ENCODE measurements at places on chromosomes 12 and 14. TPM values are rescaled to one million over a fixed set of nuclear protein-coding genes. Genes with fewer than 3 reads are reported as not detected.

The DYRK4 gene
- 24.4 TPM for total RNA-seq

The PTGER2 gene
- 112 TPM for total RNA-seq

The FGF6 gene
- total RNA-seq: not detected

The ANG gene
- total RNA-seq: 5.5 TPM

The AICDA gene
- total RNA-seq: not detected

The TAS2R43 gene
- 0.63 TPM for total RNA-seq

DNA sequence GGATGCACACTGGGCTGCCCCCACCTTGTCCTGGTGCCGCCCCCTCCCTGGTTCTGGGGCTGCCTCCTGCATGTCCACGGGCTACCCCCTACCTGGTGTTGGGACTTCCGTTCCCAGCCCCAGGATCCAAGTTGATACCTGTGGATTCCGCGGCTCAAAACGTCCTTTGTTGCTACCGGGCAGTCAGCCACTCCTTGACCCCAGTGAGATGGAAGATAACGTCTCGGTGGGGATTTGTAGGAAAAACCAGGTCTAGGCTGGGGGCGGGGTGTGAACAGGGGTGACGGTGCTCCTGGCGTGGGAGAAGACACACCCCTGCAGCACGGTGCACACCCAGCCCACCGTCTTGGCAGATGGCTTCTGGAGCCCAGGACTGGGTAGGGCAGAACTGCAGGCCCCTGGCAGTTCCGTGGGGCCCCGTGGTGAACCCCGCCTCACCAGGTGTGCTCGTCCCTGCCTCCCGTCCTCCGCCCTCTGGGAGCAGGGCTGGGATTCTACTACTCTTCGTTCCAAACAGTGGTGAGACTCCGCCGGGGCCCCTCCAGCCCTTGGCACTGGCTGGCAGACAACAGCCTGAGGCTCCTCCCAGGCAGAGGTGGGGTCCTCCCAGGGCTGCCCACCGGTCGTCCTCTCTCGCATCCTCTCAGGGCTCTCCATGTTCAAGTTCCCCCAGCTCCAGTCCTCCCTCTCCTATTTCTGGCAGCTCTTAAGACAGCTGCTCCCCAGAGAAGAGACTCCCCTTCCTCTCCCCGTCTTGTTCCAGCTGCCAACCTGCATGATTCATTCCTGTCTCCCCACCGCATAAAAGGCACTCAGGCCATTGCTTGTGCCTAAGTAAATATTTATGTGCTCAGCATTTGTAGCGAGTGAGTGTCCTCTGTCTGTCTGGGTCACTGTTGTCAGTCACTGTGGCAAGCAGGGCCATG lies 75.5 kb downstream of the FBXL14 start:
- no peak overlapping the region for H3K4me3 ChIP-seq
- H3K36me3 ChIP-seq: no peaks in the 10 kb centered on the region

DNA sequence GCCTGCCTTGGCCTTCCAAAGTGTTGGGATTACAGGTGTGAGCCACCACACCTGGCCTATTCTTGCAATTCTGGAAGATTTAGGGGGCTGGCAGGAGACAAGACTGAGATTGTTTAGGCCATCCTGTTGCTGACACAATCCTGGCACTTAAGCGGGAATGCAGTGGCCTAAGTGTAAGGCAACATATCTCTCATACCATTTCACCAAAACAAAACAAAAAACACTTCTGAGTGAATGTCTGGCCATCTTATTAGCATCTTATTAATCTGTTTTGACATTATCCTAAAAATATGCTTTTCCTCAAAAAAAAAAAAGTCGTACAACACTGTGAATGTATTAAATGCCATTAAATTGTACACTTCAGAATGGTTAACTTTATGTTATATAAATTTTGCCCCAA lies 67.6 kb downstream of the DENND5B start:
- peaks cover 17% of the 10 kb centered on the region for H3K27me3 ChIP-seq
- peaks cover 2% of the 10 kb centered on the region for H3K4me1 ChIP-seq
- no peak overlapping the region for H3K27ac ChIP-seq
- no peak for DNase-seq
- H3K36me3 ChIP-seq: no peaks in the 10 kb centered on the region
- no peak overlapping the region for H3K4me3 ChIP-seq

DNA sequence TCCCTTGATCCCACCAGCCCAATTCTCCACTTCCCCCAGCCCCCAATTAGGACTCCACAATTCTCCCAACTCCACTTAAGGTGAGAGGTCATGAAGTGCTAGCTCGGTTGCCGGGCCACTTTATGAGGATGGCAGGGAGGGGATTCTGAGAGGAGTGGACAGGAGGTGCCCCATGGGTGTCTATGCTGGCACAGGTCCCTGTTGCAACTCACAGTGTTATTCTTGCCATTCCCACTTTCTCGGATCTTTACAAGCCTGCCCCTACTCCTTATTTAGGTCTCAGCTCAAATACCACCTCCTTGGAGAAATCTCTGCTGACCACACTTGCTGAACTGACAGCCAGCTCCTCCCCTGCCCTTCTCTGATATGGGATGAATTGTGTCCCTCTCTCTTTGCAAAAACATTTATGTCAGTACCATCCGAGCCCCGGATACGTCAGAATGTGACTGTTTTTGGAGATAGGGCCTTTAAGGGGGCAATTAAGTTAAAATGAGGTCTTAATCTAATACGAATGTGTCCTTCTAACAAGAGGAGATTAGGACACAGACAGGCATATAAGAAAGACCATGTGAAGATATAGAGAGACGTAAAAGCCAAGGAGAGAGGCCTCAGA lies 4.2 kb upstream of the LGALS3 start:
- DNase-seq: no peak
- H3K27me3 ChIP-seq: peaks cover 15% of the 10 kb centered on the region
- H3K4me3 ChIP-seq: no peak overlapping the region
- peaks cover 39% of the 10 kb centered on the region for H3K4me1 ChIP-seq

DNA sequence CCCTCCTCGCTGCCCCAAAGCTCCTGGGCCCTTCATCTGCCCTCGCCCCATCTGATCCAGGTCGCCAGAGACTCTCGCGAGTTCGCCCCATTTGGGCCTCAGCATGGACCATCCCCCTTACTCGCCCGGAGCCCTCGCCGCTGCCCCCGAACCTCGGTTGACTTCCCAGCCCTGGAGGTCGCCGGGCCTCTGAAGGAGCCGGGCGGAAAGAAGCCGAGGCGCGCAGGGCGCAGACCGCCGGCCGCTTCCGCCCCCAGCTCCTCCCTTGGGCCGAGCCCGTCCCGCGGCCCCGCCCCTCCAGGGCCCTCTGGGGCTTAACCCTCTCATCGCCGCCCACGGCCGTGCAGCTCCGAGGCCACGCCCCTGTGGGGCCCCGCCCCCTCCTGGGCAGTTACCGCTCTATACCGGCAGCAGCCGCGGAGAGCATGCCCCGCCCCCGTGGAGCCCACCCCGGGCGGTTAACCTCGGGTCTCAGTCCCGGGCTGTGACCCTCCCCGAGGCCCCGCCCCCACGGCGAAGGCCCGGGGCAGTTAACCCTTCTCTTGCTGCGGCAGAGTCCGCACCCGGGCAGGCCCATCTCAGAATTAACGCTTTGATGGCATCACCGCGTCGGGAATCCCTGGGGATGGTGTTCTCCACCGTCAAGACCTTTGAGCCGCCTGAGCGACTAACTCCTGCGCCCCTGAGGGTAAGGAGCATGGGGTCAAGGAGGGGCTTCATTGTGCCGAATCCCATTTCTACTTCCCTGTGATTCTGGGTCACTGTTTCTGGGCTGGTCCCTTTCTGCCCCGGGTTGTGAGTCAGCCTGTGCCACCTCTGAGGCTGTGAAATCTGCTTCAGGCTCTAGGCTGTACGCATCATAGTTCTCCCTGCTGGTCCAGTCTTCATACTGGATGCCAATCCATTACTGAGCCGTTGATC lies at the start of gene SPSB2:
SPSB2 (minus strand) TSS at position 210 of the 921 bp plus-strand sequence. CDS start 402 bp downstream, outside the sequence.
- H3K36me3 ChIP-seq: peaks cover 58% of the 10 kb centered on the region
- H3K27ac ChIP-seq: peak within 1 kb of the TSS; percentile 90
- peak; percentile 99 for DNase-seq
- H3K4me1 ChIP-seq: peaks cover 61% of the 10 kb centered on the region
- no peaks in the 10 kb centered on the region for H3K27me3 ChIP-seq

- peaks cover 17% of the 10 kb centered on the region for H3K36me3 ChIP-seq
- peak overlapping the region; percentile 58 for H3K27ac ChIP-seq
- peak overlapping the region; percentile 87 for H3K4me3 ChIP-seq
Measured at GRCh38 chr14:60249321-60250256, 568 bp downstream of the PPM1A start.

DNA sequence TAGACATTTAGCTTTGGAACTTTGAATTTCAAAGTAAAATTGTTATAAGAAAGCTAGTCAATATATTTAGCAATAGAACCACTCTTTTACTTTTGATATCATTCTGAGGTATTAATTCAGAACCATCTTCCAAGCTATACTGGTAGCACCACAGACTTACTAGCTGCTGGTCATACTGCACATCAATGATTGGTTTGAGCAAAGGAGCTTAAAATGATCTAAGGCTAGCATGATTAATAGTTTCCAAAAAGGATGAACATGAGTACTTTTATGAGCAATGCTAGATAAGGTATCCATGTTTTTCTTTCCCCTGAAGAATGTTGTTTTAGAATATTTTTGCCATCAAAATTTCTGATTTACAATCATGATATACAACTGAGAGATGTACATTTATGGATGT lies 17.2 kb downstream of the CNIH1 start:
- no peak overlapping the region for H3K27ac ChIP-seq
- no peak overlapping the region for H3K4me3 ChIP-seq
- no peaks in the 10 kb centered on the region for H3K27me3 ChIP-seq
- H3K4me1 ChIP-seq: no peaks in the 10 kb centered on the region

DNA sequence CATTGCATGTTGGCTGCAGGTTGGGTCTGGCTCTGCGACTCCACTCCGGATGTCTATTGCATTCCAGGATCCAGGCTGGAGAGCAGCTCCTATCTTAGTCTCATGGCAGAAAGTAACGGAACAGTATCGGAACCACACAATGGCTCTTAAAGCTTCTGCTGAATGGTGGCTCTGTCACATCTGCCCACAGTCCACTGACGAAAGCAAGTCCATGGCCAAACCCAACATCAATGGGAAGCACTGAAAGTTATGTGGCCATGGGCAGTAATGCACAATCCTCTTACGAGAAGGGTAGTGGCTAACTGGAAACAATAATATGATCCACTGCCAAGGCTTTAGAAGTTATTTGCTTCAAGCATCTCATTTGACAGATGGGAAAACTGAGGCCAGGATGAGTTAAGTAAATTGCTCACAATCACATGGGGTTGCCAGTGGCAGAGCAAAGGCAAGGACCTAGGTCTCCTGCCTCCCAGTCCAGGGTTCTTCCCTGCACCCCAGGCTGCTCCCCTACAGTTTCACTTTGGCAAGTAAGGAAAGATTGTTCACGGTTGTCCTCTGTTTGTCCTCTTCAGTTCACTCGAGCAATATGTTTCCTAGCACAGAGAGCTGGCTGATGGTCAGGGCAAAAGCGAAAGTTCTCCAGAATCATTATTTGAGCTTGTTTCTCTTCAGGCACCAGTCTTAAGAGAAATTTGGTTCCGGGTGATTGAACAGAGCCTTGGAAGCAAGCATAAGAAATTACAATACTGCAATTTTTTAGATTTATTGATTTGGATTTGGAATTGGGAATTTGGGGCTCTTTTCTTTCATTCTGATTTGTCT lies 54.2 kb downstream of the CKAP4 start:
- H3K4me3 ChIP-seq: no peak overlapping the region
- no peak overlapping the region for H3K27ac ChIP-seq
- H3K27me3 ChIP-seq: peaks cover 14% of the 10 kb centered on the region

DNA sequence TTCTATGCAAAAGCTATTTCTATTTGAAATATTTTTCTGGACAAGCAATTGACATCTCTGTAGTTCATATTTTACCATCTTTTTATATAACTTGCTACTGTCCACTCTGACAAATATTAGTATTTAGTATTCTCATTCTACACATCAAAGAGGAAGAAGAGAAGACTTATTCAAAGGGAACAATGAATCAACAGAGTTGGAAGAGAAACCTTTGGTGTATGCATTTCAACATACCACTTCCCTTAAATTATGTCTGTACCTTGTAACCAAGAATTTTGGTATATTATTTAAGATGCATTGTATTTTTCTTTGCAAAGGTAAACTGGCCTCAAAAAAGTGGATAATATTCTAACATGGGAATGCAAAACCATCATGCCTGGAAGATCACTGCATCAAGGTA lies 72.1 kb upstream of the DUSP6 start:
- DNase-seq: no peak
- H3K4me3 ChIP-seq: no peak overlapping the region
- peaks cover 65% of the 10 kb centered on the region for H3K36me3 ChIP-seq
- peaks cover 45% of the 10 kb centered on the region for H3K4me1 ChIP-seq
- H3K27me3 ChIP-seq: no peaks in the 10 kb centered on the region
- H3K27ac ChIP-seq: no peak overlapping the region

- no peak overlapping the region for H3K27ac ChIP-seq
- DNase-seq: no peak
- H3K27me3 ChIP-seq: peaks cover 34% of the 10 kb centered on the region
- no peaks in the 10 kb centered on the region for H3K36me3 ChIP-seq
Measured at GRCh38 chr12:52004042-52004648, 2.6 kb upstream of the TAMALIN start.

DNA sequence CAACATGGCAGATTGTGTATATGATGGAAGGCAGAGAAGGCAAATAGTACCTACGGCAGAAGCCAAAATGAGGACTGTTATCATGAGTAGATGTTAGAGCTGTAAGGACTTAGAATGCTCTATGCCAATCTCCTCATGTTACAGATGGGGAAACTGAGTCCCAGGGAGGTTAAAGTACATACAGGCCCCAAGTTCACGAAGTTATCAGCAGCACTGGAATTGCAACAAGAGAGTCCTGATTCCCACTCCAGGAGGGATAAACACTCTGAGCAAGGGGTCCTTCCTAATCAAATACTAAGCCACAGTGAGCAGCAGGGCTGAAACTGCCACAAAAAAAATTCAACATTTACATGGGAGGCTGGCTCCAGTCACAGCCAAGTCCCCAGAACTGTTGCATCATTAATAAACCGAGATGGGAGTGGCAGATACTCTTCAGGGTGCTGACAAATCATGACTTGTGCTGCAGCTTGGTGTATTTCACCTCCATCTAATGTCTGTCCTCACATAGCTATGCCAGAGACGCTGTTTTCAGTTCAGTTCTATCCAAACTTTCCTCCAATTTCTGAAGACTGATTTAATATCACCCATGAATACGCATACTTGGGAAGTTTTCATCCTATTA lies 24.2 kb downstream of the NUAK1 start:
- H3K27me3 ChIP-seq: peaks cover 22% of the 10 kb centered on the region
- no peak for DNase-seq
- H3K27ac ChIP-seq: no peak overlapping the region
- no peak overlapping the region for H3K4me3 ChIP-seq
- peaks cover 6% of the 10 kb centered on the region for H3K4me1 ChIP-seq

Data from activated CD4-positive, alpha-beta memory T cell treated with anti-CD3 and anti-CD28 coated beads, Interleukin-2, amount 10 ng/mL, durations not matched to agents 7 days and 5 days (primary cell).